ENCODE measurements at places on chromosomes 3 and 15. TPM values are rescaled to one million over a fixed set of nuclear protein-coding genes. Genes with fewer than 3 reads are reported as not detected.

IQCF6 gene
- polyA plus RNA-seq: not detected

ROBO2 gene
- polyA plus RNA-seq: not detected

ACSBG1 gene
- polyA plus RNA-seq: 0.58 TPM

MORC1 gene
- not detected for polyA plus RNA-seq

ZBTB20 gene
- 20.0 TPM for polyA plus RNA-seq

SV2B gene
- not detected for polyA plus RNA-seq

ANKRD63 gene
- polyA plus RNA-seq: not detected

MOBP gene
- polyA plus RNA-seq: 0.32 TPM

GRCh38 chr15:91852741-91853510, 582 bp upstream of the SLCO3A1 start:
- DNase-seq: peak; percentile 71

DNA sequence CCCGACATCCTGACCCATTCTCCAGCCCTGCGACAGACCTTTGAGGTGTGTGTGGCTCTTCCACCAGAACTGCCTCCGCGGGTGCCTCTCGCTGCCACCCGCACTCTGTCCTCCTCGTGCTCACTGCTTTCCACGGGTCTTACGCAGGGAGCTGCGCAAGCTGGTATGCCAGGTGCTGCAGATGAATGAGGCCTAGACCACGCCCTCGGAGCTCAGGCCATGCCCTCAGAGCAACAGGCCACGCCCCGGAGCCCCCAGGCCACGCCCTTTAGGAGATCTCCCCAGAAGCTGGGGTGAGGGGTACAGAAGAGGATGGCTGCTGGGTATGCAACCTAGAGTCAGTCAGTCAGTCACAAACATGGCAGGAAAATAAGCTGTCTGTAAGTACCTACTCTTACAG, 300.3 kb downstream of the GABRG3 start:
- DNase-seq: no peak

- no peak for DNase-seq
Observed at GRCh38 chr15:100775581-100776185, 103.9 kb upstream of the ALDH1A3 start.

- no peak for DNase-seq
Observed at GRCh38 chr15:67144609-67145311, 79.4 kb downstream of the SMAD3 start.

- no peak for DNase-seq
Observed at GRCh38 chr15:52288051-52288942, 7.3 kb downstream of the MYO5C start.

- DNase-seq: no peak
Observed at GRCh38 chr15:50307799-50308198, 42.3 kb upstream of the HDC start.

DNA sequence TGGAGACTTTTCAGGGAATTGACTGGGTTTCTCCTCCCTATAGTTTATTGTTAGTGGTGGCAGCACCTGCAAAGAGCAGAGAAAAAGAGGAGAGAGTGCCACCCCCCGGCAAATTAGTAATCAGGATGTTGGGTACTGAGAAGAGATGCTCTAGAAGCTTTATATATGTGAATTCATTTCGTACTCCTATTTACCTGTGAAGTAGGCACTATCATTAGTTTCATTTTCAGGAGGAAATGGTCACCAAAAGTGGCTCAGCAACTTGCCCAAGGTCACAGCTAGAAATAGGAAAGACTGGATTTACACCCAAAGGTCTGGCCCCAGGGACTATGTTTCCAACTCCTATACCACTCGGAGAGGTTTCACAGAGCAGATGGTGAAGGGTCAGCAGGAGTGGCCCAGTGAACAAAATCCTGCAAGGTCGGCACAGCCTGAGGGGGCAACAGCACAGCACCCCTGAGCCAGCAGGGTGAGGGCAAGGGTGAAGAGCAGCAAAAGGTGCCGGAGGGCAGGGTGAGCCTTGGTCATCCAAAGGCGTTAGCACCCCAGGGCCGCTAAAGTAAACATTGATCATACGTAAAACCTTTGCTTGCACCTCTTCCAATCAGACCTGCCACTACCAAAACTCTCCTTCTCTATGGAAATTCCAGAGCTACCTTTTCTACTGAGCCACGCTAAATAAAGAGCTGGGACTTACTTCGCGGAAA, 23.6 kb downstream of the VGLL4 start:
- DNase-seq: no peak

GRCh38 chr15:62998262-62998890, 44.2 kb upstream of the TPM1 start:
- DNase-seq: no peak

GRCh38 chr3:128326051-128326823, 140.5 kb downstream of the DNAJB8 start:
- DNase-seq: no peak

GRCh38 chr3:113097960-113098447, 107.2 kb downstream of the GTPBP8 start:
- DNase-seq: peak; percentile 83

DNA sequence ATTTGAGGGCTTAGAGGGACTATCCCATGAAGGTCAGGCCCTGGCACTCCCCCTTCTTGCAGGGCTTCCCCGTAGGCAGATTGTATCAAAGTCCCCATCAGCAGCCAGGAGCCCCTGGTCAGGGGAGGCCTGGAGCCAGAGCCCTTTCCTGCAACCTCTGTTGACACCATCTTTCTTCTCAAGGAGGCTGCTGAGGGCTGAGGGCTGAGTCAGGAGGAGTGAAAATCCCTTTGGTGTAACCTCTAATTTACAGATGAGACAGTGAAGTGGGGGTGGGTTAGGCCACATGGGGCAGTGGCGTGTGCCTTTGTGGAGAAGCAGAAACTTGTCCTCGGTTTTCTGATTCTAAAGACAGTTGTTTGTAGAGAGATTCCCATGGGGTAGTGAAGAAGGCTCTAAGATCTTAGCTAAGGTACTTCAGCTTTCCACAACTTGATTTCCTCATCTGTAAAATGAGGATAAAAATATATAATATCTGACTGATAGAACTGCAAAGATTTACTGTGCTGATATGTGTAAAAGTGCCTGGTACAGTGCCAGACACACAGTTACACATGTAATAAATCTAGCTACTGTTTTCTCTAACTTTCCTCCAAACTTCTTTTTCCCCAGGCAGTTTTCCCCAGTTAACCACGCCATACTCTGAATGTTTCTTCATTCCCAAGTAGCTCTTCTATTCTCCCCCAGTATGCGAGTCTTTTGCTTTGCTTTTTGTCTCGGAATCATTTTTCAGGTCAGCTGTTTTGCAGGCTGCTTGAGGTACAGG, 249.4 kb upstream of the TPM1 start:
- DNase-seq: no peak

DNA sequence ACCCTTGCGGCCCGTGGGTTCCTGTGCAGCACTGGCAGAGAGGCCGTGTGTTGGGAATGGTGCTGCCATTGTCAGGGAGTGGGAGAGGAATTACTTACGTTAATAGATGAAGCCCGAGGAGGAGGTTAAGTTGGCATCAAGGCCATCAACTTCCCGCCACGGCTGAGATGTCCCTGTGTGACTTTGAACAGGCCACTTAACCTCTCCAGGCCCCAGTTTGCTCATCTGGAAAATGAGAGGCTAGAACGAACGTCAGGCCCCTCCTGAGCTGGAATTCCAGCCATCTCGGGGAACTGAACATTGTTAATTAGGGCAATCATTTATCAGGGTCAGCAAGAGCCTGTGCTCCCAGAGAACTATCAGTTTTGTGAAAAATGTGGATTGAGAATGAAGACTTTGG, 91.4 kb upstream of the MYZAP start:
- DNase-seq: no peak

DNA sequence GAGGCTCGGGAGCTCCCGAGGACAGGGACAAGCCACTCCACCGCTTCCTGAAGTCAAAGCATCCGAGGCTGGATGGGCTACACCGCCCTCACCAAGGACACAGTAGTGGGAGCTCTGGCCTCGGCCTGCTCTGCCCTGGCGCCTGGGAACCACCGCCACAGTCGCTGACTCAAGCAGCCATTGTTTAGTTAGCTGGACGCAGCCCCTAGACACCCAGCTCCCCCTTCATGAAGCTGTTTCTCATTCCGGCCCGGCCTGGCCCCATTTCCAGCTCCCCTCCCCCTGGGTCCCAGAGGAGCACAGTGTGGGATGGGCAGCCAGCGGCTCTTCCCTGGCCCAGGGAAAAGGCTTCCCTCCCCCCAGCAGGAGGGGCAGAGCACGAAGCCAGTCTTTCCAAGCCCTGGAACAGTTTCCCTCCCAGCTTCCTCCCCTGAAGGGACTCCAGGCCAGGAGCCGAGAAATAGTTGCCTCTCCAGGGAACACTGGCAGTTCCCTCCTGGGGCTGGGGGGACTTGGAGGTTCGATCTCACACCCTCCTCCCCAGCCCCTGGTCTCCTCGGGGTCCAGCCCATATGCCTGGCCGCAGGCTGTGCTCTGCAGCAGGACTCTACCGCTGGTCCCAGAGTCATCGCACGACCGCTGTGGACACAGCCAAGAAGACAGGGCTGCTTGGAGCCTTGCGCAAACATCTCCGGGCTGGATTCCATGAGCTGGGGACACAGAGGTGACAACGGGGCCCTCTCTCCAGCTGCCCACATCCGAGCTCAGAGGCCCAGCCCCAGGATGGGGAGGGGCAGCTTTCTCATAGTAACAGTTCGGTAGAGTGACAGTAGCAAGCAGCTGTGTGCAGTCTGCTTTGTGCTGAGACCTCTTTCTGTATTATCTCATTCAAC, 10.0 kb downstream of the PLXND1 start:
- DNase-seq: peak; percentile 91

DNA sequence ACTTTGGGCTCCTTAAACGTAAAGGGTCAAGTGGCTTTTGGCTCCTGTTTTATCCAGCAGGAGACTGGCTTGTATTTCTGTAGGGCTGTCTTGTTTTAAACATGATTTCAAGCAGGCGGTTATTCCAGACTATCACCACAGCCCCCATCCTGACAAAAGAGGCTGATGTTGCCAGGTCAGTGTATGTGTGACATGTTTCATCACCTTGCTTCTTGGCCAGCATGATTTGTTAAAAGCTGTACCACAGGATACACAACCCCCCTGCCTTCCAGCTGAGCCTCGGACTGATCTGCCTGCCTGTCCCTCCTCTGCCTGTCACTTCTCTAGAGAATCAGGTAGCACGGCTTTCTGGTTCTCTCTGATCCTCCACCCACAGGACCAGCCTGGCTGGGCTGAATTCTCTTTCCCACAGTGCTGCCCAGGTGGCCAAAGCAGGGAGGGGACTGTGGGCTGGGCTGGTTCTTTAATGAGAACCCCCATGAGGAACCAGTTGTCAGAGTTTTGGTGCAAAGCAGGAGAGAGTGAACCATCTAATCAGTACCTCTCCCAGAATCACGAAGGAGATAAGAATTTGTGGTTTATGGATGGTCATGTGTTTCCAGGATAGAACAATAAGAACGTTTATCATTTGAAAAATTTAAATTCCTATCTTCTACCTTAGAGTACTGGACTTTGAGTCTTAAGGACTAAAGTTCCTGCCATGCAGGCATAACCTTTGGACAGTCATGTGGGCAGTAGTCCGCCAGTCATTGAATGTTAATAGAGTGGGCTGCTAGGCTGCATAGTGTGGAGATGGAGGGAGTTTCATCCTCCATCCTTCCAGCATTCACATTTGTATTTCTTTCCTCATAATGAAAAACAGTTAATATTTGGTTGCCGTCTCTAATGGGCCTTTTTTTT, 8.8 kb downstream of the ABHD6 start:
- DNase-seq: no peak

GRCh38 chr3:45079715-45080114, 53.6 kb downstream of the CLEC3B start:
- DNase-seq: no peak

DNA sequence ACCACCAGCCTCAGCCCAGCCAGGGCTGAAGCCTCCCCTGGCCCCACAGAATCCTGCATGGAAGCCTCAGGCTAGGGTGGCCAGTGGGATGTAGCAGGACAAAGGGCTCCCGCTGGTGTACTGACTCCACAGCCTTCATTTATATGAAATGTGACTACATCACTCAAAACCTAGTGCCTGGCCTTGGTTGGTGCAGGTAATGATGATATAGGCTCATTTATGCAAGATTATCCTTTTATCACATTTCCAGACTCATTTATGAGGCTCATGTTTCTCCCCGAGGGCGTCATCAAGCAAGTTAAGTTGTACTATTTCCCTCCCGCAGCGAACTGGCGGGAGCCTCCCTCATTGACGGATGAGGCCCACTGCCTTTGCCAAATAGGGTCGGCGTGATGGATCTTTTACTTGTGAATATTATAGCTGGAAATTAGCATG, 179.1 kb upstream of the SMAD3 start:
- no peak for DNase-seq

DNA sequence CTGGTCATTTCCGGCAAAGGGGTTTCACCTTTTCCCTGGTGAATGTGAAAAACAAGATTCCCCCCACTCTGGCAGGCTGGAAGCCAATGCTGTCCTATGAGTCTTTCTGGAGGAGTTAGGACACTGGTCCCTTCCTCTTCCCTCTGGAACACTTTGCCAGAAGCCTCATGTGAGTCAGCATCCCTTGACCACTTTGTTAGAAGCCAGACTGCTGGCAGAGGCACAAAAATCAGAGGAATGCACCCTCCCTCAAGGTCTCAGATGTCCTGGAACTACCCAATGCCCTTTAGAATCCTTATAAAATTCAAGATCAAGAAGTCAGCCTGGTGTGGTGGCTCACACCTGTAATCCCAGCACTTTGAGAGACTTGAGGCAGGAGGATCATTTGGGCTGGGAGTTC, 26.6 kb downstream of the ITGB5 start:
- no peak for DNase-seq

- no peak for DNase-seq
Observed at GRCh38 chr3:61733876-61734275, 172.5 kb downstream of the PTPRG start.

- no peak for DNase-seq
Observed at GRCh38 chr3:187849016-187849654, 103.9 kb upstream of the BCL6 start.

- no peak for DNase-seq
Observed at GRCh38 chr3:130392266-130392665, 46.8 kb downstream of the COL6A5 start.
